Renal cortex interstitium (tissue), 15 donors: ENCODE measurements at places on chromosomes 4 and X.
A peak's percentile ranks its signal among the peaks of the same experiment; 100 is the strongest.

- no peak for DNase-seq
Observed at GRCh38 chr4:78644744-78645330, 93.3 kb downstream of the ANXA3 start.

GRCh38 chr4:114734594-114734993, 136.0 kb downstream of the UGT8 start:
- DNase-seq = no peak

DNA sequence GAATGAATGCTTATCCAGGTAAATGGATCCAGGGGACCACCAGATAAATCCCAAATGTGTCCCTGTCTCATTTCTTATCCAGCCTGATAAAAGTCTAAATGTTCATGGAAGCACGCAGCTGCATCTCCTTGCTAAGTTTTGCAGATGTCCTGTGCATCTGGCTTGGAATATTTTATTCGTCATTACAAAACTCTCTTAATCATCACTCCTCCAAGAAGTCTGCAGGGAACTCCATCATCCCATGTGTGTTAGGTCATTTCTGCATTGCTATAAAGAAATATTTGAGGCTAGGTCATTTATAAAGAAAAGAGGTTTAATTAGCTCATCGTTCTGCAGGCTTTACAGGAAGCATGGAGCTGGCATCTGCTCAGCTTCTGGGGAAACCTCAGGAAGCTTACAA, 297.2 kb downstream of the HS3ST1 start:
- DNase-seq = no peak

GRCh38 chrX:41607264-41607832, 81.4 kb upstream of the GPR34 start:
- DNase-seq = no peak

- no peak for DNase-seq
Observed at GRCh38 chr4:55186700-55187099, 61.3 kb upstream of the KDR start.

DNA sequence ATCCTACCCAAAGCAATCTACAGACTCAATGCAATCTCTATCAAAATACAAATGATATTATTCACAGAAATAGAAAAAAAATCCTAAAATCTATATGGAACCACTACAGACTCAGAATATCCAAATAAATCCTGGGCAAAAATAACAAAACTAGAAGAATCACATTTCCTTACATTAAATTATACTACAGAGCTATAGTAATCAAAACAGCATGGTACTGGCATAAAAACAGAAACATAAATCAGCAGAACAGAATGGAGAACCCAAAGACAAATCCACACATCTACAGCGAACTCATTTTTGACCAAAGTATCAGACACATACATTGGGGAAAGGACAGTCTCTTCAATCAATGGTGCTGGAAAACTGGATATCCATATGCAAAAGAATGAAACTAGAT, 304.1 kb upstream of the FGF13 start:
- no peak for DNase-seq

- no peak for DNase-seq
Observed at GRCh38 chr4:185513489-185514181, 21.7 kb downstream of the PDLIM3 start.

- no peak for DNase-seq
Observed at GRCh38 chr4:172653676-172654075, 514.9 kb upstream of the GALNT7 start.

DNA sequence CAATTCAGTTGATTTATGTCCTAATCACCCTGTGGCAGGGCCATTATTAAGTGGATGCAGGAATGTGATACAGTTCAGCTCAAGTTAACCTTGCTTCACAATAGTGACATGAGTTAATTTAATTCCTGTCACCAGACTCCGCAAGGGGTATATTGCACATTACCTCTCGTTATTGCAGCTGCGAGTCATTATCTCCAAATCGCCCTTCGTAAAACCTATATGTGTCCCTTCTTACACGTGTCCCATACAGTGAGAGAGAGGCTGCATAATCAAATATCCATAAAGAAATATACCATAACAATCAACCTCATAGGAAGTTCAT, 369.9 kb upstream of the ANXA10 start:
- no peak for DNase-seq

DNA sequence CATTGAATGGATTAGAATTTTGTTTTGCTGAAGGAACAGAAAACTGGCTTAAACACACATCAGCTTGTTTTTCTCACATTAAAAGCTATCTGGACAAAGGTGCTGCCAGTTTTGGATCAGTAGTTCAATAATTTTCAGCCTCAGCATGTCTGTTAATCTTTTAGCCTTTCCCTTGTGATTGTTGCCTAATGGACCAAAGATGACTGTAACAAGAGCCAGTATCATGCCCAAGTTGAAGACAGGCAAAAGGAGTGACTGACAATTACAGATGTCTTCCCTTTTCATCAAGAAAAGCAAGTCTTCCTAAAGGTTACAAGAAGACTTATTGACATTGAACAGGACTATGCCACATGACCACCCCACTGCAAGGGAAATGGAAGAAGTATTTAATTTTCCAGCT, 419.7 kb downstream of the MAPK10 start:
- no peak for DNase-seq

- DNase-seq = no peak
Observed at GRCh38 chr4:83335701-83336100, 1.1 kb upstream of the HPSE start.

- no peak for DNase-seq
Observed at GRCh38 chr4:168685136-168685809, 188.4 kb downstream of the PALLD start.

DNA sequence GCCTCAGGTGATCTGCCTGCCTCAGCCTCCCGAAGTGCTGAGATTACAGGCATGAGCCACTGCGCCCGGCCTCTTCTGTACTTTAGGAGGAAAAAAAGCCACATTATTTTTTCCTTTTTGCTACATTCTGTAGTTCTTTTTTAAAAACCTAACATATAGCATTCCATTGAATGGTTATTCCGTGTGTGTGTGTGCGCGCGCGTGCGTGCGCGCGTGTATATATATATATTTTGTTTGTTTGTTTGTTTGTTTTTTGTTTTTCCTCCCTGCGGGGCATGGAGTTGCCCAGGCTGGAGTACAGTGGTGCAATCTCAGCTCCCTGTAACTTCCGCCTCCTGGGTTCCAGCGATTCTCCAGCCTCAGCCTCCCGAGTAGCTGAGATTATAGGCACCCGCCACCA, 59.5 kb downstream of the ARHGAP10 start:
- DNase-seq = no peak

DNA sequence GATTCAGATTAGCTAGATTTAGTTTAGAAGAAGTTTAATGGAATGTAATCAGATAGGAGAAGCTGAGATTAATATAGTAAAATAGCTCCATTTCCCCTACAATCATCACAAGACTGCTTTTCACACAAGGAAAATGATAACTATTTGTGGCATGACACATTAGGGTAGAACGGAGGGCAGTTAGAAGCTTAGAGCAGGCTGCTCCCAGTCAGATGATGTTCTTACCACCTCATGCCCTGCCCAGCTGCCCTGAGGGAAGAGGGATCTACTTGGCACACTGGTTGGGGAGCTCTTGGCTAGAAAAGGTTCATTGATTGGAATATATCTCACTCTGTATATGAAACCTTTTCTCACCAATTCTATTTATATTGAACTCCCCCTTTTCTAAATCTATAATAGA, 180.7 kb upstream of the IL15 start:
- DNase-seq = no peak

GRCh38 chr4:37872310-37872988, 18.4 kb upstream of the TBC1D1 start:
- DNase-seq = no peak

DNA sequence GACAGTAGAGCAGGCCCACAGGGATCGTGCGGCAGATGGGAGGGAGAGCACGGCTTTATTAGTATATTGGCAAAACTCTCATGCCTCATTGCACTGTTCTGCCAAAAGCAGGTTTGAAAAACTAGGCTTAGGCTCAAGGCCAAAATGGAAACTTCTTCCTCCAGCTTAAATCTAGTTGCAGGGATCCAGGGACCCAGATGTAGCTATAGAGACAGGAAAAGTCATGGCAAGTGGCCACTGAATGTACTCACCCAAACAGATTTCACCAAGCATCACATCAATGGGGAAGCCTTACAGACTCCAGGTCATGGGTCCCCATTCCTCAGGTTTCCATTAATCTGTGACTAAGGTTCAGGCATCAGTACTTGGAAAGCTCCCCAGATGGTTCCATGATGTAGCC, 149.2 kb downstream of the STK32B start:
- DNase-seq = no peak

- DNase-seq = no peak
Observed at GRCh38 chr4:1846580-1846979, 9.4 kb downstream of the LETM1 start.

DNA sequence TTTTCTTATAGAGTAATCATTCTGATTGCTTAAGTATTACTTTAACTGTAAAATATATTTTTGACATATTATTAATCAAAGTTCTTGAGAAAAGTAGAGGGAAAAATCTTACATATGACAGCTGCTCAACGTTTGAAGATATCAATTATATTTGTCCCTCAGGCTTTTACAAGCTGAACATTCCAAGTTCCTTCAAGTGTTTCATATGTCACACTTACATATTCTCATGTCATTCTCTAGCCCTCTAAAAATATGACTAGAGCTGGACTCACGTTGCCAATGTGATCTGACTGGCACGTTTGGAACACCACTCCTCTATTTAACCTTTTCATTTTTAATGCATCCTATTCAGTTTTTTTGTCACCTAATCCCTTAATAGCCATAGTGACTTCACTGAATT, 492.9 kb downstream of the PCDH18 start:
- no peak for DNase-seq

GRCh38 chr4:7519638-7520376, 85.1 kb upstream of the PSAPL1 start:
- DNase-seq = no peak

- DNase-seq = no peak
Observed at GRCh38 chrX:40960041-40960440, 125.2 kb upstream of the USP9X start.

DNA sequence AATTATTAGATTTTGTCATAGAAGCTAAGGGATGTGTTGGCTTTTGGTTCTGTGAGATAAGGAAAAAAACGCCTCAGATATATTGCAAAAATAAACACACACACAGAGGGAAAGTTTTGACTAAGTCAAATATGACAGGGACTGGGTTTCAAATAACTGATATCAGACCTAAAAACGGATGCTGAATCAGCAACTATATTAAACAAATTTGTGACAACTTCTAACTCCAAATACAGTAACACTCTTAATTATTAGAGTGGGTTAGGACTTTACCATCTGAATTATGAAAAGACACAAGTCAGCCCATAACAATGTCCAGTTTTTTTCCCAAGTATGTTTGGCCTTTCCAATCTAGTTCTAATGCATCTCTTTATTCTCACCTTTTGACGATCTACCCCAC, 2693.1 kb downstream of the ARAP2 start:
- DNase-seq = no peak

GRCh38 chr4:184343502-184344177, 126.0 kb upstream of the ENPP6 start:
- DNase-seq = peak; percentile 49

GRCh38 chrX:39397561-39398199, 596.4 kb downstream of the MID1IP1 start:
- DNase-seq = no peak

- DNase-seq = no peak
Observed at GRCh38 chr4:17077105-17077504, 178.7 kb upstream of the LDB2 start.

DNA sequence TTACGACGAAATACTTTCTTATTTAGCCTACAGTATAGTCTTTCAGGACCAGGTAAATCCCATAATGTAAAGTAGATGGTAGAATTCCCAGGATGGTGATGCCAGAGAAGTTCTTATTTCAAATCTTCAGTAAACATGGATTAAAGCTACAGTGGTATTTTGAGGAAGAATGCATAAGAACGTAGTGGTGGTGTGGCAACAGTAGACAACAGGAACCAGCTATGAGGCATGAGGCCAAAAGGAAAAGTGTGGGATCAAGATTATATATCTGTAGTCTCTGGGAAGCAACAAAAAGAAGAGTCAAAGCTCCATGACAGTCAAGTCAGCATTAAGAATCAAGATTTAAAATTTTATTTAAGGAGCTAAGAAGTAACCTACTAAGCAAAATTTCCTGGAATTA, 60.2 kb downstream of the METTL14 start:
- no peak for DNase-seq

- DNase-seq = no peak
Observed at GRCh38 chr4:79645942-79646341, 237.9 kb upstream of the GK2 start.
